ENCODE measurements at places on chromosomes 7 and 10. TPM values are rescaled to one million over a fixed set of nuclear protein-coding genes. Genes with fewer than 3 reads are reported as not detected.
A peak's percentile ranks its signal among the peaks of the same experiment; 100 is the strongest.

GRCh38 chr7:50497068-50497642, 47.0 kb upstream of the FIGNL1 start:
- no peak overlapping the region for H3K4me3 ChIP-seq
- H3K4me1 ChIP-seq = no peaks in the 10 kb centered on the region
- peaks cover 10% of the 10 kb centered on the region for H3K27me3 ChIP-seq

- H3K27me3 ChIP-seq = no peaks in the 10 kb centered on the region
- H3K4me3 ChIP-seq = no peak overlapping the region
- no peak overlapping the region for H3K27ac ChIP-seq
- H3K36me3 ChIP-seq = no peaks in the 10 kb centered on the region
- no peak for DNase-seq
- no peaks in the 10 kb centered on the region for H3K4me1 ChIP-seq
Observed at GRCh38 chr7:110592557-110592956, 498.4 kb upstream of the LRRN3 start.

DNA sequence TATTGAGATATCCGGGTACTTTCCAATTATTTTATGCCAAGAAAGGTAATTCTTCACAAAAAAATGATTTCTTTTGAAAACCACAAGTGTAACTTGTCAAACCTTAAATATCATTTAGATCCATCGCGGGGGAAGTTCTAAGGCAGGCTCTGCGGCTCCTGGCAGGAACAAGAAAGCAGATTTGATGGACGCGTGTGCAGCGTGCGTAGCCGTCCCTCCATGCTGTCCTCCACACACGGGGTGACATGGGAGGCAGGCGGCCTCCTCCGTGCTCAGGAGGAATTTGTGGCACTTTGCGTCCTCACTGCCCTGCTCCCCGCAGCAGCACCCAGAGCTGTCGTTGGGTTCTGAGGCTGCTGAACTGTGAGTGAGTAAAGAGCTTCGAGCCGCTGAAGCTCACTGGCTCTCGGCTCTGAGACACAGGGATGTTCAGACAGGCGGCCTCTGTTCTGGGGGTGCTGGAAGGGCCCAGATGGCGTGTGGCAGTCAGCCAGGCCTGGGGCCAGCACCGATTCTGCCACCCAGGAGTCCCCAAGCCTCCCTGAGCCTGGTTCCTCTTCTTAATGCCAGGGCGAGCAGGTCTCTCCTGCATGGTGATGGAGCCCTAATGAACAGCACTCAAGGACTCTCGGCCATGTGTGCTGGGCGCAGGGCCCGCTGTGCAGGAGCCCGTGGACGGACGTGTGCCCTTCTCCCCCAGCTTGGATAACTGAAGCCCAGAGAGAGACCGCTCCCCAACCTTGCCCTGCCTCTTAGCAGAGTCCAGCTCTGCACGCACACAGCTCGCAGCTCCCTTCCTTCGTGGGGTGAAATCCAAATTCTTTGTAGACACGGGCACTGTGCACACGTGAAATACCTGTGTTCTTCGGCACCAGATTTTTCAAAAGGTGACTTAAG, 185.4 kb upstream of the SHH start:
- H3K36me3 ChIP-seq = no peaks in the 10 kb centered on the region
- no peaks in the 10 kb centered on the region for H3K4me1 ChIP-seq
- no peak overlapping the region for H3K27ac ChIP-seq
- no peak overlapping the region for H3K4me3 ChIP-seq

DNA sequence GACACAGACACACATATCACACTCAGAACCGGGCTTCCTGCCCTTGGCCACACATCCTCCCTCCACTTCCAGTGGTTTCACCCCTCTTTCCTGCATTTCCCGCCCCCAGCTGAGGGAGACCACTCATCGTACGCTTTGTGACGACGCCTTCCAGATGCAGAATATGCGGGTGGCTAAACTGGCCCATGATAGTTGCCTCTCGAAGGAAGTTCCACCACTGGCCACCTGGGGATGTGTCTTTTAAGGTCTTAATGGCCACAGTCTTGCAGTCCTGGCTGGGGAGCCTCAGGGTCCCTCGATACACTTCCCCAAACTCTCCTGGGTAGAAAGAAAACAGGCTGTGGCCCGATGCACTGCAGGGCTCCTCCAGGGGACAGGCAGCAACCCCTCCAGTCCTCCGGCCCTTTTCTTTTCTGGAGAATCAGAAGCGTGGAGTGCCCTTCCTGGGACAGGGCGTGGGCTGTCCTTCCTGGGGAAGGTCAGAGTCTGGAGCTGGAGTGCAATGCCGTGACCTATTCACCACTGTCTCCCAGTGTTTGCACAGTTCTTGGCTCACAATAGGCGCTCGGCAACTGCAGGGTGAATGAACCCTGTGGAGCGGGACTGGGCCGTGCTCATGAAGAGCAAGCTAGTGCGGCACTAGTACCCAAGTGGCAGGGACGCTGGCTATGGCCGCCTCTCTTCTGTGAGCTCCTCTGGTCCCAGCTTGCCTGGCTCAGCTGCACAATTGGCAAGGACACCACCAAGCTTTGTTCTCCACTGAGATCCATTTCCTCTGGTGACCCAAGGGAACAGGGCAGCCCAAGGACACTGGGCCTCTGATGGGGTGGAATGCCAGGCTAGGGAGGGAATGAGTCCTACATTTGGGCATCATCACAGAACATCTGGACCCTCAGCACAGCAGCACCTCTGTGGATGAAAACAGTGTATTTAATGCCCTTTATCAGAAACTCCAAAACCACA, 13.2 kb downstream of the EPHA1 start:
- peaks cover 21% of the 10 kb centered on the region for H3K4me1 ChIP-seq
- no peaks in the 10 kb centered on the region for H3K27me3 ChIP-seq
- H3K4me3 ChIP-seq = no peak overlapping the region
- no peak for DNase-seq
- no peak overlapping the region for H3K27ac ChIP-seq
- peaks cover 17% of the 10 kb centered on the region for H3K36me3 ChIP-seq

DNA sequence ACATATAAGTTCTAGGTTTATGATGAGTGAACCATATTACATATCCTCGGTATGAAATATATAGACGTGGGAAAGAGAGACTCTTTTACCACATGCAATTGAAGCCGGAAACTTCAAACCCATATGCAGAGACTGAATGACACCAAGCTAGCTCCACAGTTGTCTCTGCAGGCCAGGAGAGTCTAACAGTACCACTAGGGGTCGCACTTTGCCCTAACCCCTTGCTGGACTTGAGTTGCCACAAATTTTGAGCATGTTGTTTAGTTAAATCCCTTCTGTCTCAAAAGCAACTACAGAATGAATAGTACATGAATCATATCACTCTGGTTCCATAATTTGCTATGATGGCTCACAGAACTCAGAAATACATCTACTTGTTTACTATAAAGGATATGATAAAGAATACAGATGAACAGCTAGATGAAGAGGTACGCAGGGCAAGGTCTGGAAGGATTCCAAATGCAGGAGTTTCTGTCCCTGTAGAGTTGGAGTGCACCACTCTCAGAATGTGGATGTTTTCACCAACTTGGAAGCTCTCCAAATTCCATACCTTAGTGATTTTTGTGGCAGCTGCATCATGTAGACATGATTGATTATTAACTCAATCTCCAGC, 112.4 kb upstream of the YAE1 start:
- DNase-seq = peak; percentile 39
- H3K27ac ChIP-seq = no peak overlapping the region
- H3K4me1 ChIP-seq = no peaks in the 10 kb centered on the region
- no peaks in the 10 kb centered on the region for H3K27me3 ChIP-seq
- H3K4me3 ChIP-seq = no peak overlapping the region
- no peaks in the 10 kb centered on the region for H3K36me3 ChIP-seq

GRCh38 chr10:71736570-71736952, 17.0 kb upstream of the C10orf105 start:
- no peak overlapping the region for H3K27ac ChIP-seq
- no peak overlapping the region for H3K4me3 ChIP-seq
- DNase-seq = no peak

DNA sequence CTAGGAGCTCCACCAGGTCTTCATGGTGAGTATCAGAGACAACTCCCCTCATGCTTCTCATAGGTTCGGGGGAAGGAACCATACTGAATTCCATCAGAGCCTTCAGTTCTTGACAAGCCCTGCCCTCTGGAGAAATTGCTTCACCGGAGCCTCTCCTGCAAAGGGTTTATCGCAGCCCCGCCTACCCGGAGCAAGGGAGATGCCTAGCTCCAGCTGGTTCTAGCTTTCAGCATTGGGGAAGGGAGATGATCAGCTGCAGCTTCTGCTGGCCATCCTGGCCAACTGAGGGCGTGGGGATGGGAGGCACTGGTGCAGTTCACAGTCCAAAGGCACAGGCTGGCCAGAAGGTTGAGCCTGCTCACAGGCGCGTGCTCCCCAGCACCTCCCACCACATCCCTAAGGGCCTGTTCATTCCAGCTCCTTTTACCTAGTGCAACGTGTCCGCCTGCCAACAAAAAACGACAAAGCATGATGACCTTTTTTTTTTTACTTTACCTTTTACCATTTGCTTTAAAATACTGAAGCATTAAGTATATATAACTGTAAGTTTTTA, 31.2 kb downstream of the LANCL2 start:
- no peak overlapping the region for H3K27ac ChIP-seq
- H3K4me3 ChIP-seq = no peak overlapping the region
- no peaks in the 10 kb centered on the region for H3K36me3 ChIP-seq
- DNase-seq = no peak
- no peaks in the 10 kb centered on the region for H3K27me3 ChIP-seq

- H3K27ac ChIP-seq = no peak overlapping the region
- H3K4me3 ChIP-seq = no peak overlapping the region
- H3K27me3 ChIP-seq = peaks cover 2% of the 10 kb centered on the region
- H3K36me3 ChIP-seq = no peaks in the 10 kb centered on the region
Observed at GRCh38 chr10:97826892-97827291, 22.8 kb upstream of the GOLGA7B start.

- H3K36me3 ChIP-seq = no peaks in the 10 kb centered on the region
- H3K27me3 ChIP-seq = no peaks in the 10 kb centered on the region
- H3K4me1 ChIP-seq = no peaks in the 10 kb centered on the region
- no peak overlapping the region for H3K4me3 ChIP-seq
- H3K27ac ChIP-seq = no peak overlapping the region
Observed at GRCh38 chr10:10520491-10521385, 496.9 kb upstream of the CELF2 start.

- H3K27ac ChIP-seq = no peak overlapping the region
- no peaks in the 10 kb centered on the region for H3K36me3 ChIP-seq
- no peaks in the 10 kb centered on the region for H3K27me3 ChIP-seq
- H3K4me1 ChIP-seq = no peaks in the 10 kb centered on the region
- no peak overlapping the region for H3K4me3 ChIP-seq
Observed at GRCh38 chr7:152591976-152592375, 84.0 kb downstream of the XRCC2 start.

DNA sequence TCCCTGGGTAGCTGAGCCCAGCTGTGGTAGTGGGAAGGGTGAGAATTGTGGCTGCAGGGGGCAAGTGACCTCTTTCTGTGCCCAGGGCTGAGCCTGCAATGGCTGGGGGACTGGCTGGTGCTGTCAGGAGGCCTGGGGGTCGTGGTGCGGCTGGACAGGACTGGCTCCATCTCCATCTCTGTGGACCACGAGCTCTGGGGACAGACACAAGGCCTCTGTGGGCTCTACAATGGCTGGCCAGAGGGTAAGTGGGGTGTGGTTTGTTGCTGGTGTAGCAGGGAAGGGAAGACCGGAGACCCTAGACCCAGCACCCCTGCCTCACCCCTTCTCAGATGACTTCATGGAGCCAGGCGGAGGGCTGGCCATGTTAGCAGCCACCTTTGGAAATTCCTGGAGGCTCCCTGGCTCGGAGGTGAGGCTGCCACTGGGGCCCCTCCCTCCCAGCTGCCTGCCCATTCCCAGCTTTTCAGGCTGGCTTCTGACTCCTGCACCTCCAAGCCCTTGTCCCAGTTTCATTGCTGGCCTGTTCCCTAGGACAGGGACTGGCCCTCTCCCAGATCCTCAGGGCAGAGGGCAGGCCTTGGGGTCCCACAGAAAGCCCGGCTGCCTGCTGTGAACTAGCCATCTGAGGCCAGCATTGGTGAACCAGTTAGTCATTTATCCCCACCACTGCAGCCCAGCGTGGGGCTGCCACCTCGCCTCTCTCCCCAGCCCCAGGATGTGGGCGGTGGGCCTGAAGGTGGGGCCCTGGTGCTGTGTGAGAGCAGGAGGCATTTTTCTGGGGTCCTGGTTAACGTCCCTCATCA, 5.5 kb upstream of the ZNF467 start:
- no peaks in the 10 kb centered on the region for H3K4me1 ChIP-seq
- no peak for DNase-seq
- peaks cover 10% of the 10 kb centered on the region for H3K27me3 ChIP-seq
- no peak overlapping the region for H3K27ac ChIP-seq
- H3K36me3 ChIP-seq = no peaks in the 10 kb centered on the region

DNA sequence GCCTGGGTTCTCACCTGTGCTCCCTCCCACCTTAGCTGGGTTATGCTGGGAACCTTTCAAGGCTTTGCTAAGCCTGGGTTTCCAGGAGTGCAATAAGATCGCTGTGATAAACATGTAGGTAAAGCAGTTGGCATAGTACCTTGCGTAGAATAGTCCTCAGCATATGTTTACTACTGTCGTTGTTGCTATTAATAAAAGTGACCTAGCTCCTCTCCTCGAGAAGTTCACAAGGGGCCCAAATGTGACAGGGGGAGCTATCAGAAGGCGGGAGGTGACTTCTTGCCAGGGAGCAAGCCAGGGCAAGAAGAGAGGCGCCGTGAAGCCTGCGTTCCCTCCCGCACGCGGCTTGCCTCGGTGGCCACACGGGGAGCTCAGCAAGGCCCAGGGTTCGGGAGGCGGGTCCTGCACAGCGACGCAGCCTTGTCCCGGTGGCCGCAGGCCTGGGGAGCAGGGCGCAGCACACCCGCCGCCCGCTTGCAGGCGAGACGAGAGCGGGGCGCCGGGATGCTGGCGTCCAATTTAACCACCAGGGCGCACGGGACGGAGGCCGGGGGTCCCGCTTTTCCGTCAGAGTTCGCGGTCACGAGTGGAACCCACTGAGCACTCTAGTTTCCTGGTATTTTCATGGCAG, 106.2 kb downstream of the SNX10 start:
- no peaks in the 10 kb centered on the region for H3K27me3 ChIP-seq
- no peaks in the 10 kb centered on the region for H3K4me1 ChIP-seq

C10orf53 gene
- total RNA-seq = not detected

AKR1E2 gene
- total RNA-seq = 11.7 TPM

PLEKHS1 gene
- not detected for total RNA-seq

OPTN gene
- 156 TPM for total RNA-seq

CPN1 gene
- not detected for total RNA-seq
